Stimulated activated memory B cell treated with anti-CD40 and anti-IgM and Interleukin-4, amounts not matched to agents 10 μg/mL and 1 μg/mL and 100 μg/mL, for 72 hours (primary cell): ENCODE measurements at places on chromosomes 16 and 17.

DNA sequence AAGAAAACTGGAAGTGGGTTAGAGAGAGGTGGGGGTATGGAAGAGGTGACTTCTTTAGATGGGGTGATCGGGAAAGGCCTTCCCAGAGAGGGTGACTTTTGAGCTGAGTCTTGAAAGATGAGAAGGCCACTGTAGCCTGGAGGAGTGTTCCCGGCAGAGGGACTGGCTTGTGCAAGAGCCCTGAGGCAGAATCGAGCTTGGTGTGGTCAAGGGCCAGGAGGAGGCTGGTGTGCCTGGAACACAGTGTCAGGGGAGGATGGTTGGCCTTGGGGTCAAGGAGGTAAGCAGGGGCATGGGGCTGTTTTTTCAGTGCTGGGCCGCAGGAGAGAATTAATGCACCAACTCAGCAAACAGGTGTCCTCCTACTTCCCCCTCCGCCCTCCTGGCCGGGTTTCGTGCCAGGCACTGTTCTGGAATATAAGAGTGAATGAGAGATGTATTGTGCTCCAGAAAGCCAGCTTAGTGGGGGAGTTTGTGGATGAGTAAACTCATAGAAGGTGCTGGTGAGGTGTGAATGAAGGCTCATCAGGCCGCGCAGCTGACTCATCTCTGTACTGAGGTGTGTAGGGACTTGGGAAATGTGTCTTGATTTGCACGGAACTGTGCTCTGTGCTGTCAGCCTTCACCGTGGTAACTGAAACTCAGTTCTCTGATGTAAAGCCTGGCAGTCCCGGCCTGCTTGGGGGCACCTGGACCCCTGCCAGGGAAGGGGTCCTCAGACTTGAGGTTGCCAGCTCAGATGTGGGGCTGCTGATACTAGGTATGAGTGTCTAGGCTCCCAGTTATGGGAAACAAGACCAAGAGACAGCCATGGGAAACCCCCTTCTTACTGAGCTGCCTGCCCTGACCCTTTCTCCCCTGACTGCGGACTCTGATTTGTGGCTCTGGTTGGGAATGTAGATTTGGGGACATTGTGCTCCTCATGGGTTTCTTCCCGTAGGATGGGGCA lies 15.3 kb downstream of the KSR1 start:
- H3K36me3 ChIP-seq, result no peaks in the 10 kb centered on the region
- peak overlapping the region; percentile 88 for H3K27ac ChIP-seq
- H3K4me3 ChIP-seq, result peak overlapping the region; percentile 43
- no peaks in the 10 kb centered on the region for H3K27me3 ChIP-seq
- ATAC-seq, result peak; percentile 85

- no peaks in the 10 kb centered on the region for H3K36me3 ChIP-seq
- H3K27ac ChIP-seq, result no peak overlapping the region
- peaks cover 8% of the 10 kb centered on the region for H3K27me3 ChIP-seq
- peaks cover 19% of the 10 kb centered on the region for H3K4me1 ChIP-seq
Measured at GRCh38 chr17:41492351-41492750, 2.6 kb upstream of the KRT36 start.

DNA sequence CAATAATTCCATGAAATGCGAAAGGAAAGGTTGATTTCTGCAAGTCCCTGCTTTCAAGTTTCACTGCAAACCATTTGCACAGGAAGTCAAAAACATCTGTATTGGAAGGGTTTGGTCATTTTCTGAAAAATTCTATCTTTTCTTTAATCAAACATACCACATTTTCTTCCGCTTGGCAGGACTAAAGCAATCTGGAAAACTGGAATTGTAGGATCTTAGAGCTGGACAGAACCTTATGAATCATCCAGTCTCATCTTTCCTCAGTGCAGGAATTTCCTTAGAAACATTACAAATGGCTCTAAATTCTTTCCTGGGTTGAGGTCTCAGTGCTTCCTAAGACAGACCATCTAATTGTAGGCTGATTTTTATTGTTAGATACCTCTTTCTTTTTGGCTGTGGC lies 111.5 kb upstream of the ELAC2 start:
- no peak for ATAC-seq
- H3K27ac ChIP-seq, result no peak overlapping the region

- H3K36me3 ChIP-seq, result no peaks in the 10 kb centered on the region
- no peak overlapping the region for H3K27ac ChIP-seq
- H3K4me3 ChIP-seq, result no peak overlapping the region
- ATAC-seq, result no peak
- no peaks in the 10 kb centered on the region for H3K4me1 ChIP-seq
Measured at GRCh38 chr16:65106757-65107156, 15.1 kb downstream of the CDH11 start.

DNA sequence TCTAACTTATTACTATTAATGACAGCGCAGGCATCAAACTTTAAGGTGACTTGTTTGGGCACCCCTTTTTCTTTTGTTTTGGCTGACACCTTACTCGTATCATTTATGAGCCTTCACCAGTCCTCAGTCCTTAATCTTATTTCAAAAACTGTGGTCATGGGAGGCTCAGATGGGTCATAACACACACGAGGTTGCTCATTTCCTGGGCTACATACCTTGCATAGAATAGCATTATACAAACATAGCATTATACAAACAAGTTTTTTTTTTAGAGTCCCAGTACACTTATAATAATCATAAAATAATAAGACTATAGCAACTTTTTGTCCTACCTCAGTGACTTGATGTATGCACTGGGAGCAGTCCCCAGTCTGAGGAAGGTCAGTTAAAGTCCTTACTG lies 11.2 kb upstream of the ACSF2 start:
- no peak overlapping the region for H3K27ac ChIP-seq
- peaks cover 6% of the 10 kb centered on the region for H3K36me3 ChIP-seq
- H3K4me1 ChIP-seq, result peaks cover 13% of the 10 kb centered on the region
- H3K27me3 ChIP-seq, result no peaks in the 10 kb centered on the region
- H3K4me3 ChIP-seq, result no peak overlapping the region
- ATAC-seq, result no peak

GRCh38 chr17:66417300-66417719 lies 114.9 kb downstream of the PRKCA start:
- ATAC-seq, result no peak
- H3K4me3 ChIP-seq, result no peak overlapping the region
- H3K36me3 ChIP-seq, result no peaks in the 10 kb centered on the region
- no peak overlapping the region for H3K27ac ChIP-seq

DNA sequence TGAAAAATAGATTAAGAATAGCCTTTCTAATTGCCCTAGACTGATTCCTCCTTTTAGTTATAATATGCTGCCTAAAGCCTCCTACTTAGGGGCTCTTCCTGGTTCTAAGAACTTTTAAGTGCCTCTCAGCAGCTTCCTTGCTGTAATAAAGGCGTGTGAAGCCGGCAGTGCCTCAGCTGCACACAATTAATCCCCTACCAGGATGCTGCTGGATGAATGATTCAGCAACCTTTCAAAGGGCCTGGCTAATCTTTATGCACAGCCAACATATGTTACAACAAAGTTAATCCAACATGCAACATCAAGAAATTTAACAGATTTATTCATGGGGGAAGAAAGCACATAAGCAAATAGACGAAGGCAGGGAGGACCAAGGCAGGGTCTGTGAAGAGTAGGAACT lies 145.2 kb downstream of the PMP22 start:
- no peak overlapping the region for H3K27ac ChIP-seq
- no peak overlapping the region for H3K4me3 ChIP-seq
- H3K4me1 ChIP-seq, result no peaks in the 10 kb centered on the region
- no peak for ATAC-seq
- no peaks in the 10 kb centered on the region for H3K36me3 ChIP-seq

- ATAC-seq, result no peak
- H3K36me3 ChIP-seq, result no peaks in the 10 kb centered on the region
- peaks cover 50% of the 10 kb centered on the region for H3K4me1 ChIP-seq
- H3K27me3 ChIP-seq, result no peaks in the 10 kb centered on the region
- H3K27ac ChIP-seq, result peak overlapping the region; percentile 98
Measured at GRCh38 chr17:42553866-42554249, 1.1 kb downstream of the HSD17B1 start.

GRCh38 chr17:49738456-49739163 lies 25.3 kb downstream of the FAM117A start:
- H3K4me1 ChIP-seq, result peaks cover 77% of the 10 kb centered on the region
- ATAC-seq, result no peak
- H3K27me3 ChIP-seq, result no peaks in the 10 kb centered on the region
- peaks cover 22% of the 10 kb centered on the region for H3K36me3 ChIP-seq

GRCh38 chr16:78249832-78250231 lies 150.4 kb downstream of the WWOX start:
- ATAC-seq, result no peak
- H3K27me3 ChIP-seq, result no peaks in the 10 kb centered on the region
- H3K36me3 ChIP-seq, result peaks cover 7% of the 10 kb centered on the region
- H3K27ac ChIP-seq, result no peak overlapping the region
